ENCODE measurements at places on chromosomes 12 and 14.
A peak's percentile ranks its signal among the peaks of the same experiment; 100 is the strongest.

GRCh38 chr14:106417224-106418049 lies 891.1 kb downstream of the TMEM121 start:
- DNase-seq, result peak; percentile 100

- no peak for DNase-seq
These were observed 67.7 kb upstream of the TBX3 start for GRCh38 chr12:114751712-114752111.

- no peak for DNase-seq
These were observed 217.6 kb downstream of the ANO6 start for GRCh38 chr12:45433441-45433868.

GRCh38 chr14:22878271-22879246 lies 4.5 kb upstream of the REM2 start:
- no peak for DNase-seq

DNA sequence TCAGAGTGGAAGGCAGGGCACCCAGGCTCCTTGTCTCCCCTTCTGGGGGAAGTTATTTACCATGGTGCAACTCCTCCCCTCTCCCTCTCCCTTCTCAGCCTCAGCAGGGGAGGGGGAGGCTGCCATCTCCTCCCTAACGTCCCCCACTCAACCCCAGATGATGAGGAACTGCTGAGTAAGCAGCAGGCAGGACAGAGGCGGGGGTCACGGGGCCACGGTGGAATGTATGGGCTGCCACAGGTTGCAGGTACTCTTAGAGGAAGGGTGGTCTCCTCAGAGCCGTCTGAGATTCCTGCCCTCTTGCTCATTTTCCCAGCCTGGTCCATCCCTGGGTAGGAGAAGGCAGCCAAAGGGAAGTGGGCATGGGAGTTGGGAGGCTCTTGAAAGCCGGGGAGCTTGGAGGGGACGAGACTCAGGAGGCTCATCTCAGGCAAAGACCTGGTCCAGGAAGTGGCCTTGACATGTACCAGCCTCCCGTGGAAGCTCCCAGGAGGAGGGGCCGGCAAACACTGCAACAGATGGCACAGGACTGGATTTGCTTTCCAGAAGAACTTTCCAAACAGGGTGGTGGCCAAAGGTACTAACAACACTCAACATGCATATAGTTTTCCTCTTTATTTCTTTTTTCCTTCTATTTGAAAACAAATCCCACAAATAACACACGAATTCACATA lies 19.0 kb downstream of the RIN3 start:
- no peak for DNase-seq

- no peak for DNase-seq
These were observed 27.3 kb upstream of the EMP1 start for GRCh38 chr12:13169272-13169671.

GRCh38 chr12:92122941-92123779 lies 22.5 kb downstream of the BTG1 start:
- no peak for DNase-seq

- no peak for DNase-seq
These were observed 269.9 kb downstream of the DUSP6 start for GRCh38 chr12:89082370-89082753.

DNA sequence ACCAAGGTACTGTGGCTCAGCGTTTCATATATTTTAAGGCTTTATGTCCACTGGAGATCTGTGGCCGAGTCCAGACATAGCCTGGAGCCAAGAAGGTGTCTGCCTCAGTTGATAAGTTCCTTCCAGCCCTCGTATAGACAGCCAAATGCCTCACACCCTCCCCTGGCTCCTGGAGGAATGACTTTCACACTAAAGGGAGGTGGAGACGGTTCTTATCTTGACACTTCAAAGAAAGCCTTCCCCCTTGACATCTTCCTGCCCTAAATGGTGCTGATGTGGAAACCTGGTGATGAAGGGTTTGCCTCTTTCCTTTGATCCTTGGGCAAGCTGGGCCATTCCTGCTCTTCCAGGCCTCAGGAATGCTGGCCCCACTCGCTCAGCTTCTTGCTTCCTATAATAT lies 474.8 kb upstream of the TBX3 start:
- DNase-seq, result no peak
